ENCODE measurements at places on chromosomes 1 and 21. TPM values are rescaled to one million over a fixed set of nuclear protein-coding genes. Genes with fewer than 3 reads are reported as not detected.

GRCh38 chr1:57232500-57232899 is 191.4 kb downstream of the DAB1 start:
- H3K27ac ChIP-seq = no peak overlapping the region
- no peak for DNase-seq
- H3K27me3 ChIP-seq = no peaks in the 10 kb centered on the region
- H3K4me1 ChIP-seq = no peaks in the 10 kb centered on the region

DNA sequence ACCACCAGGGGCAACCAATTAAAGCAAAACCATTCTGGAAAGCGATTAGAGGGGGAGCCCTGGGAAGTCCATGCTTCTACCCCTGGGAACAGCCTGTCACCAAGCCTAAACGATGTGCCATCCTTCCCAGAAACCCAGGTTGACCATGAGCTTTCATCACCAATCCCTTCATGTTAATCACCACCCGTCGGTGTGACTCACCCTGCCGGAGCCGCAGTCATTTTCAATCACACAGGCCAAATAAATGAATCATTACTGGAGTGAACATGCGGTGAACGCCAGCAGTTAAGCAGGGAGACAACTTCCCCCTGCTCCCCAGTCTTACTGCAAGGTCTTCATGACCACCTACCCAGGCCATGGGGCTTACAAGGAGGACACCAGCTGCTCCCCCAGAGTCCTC is 308.8 kb downstream of the AJAP1 start:
- no peak overlapping the region for H3K4me3 ChIP-seq
- no peak overlapping the region for H3K27ac ChIP-seq
- H3K36me3 ChIP-seq = no peaks in the 10 kb centered on the region
- DNase-seq = no peak
- H3K4me1 ChIP-seq = no peaks in the 10 kb centered on the region

GRCh38 chr1:165169028-165169427 is 187.5 kb downstream of the LMX1A start:
- peaks cover 27% of the 10 kb centered on the region for H3K4me1 ChIP-seq
- no peaks in the 10 kb centered on the region for H3K36me3 ChIP-seq
- no peak overlapping the region for H3K4me3 ChIP-seq
- no peak for DNase-seq
- no peaks in the 10 kb centered on the region for H3K27me3 ChIP-seq
- H3K27ac ChIP-seq = no peak overlapping the region

DNA sequence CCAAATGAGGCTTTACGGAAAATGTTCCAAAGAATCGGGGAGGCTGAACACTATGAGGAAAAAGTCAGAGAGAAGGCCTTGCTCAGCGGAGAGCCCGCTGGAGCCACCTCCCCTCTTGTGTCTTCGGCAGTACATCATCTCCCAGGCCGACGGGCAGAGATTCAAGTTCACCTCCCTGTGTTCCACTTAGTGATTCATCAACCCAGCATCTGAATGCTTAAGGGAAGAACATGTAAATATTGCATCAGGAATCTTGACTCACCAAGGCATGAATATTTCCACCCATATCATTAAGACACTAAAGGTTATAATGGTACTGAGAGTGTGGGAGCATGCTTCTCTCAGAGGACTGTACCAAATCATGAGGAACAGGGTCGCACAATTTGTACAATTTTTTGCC is 172.5 kb downstream of the ST6GALNAC5 start:
- H3K36me3 ChIP-seq = no peaks in the 10 kb centered on the region
- no peak overlapping the region for H3K4me3 ChIP-seq
- H3K4me1 ChIP-seq = no peaks in the 10 kb centered on the region
- H3K27ac ChIP-seq = no peak overlapping the region
- no peaks in the 10 kb centered on the region for H3K27me3 ChIP-seq
- DNase-seq = no peak

GRCh38 chr1:22297999-22298398 is 153.7 kb upstream of the ZBTB40 start:
- H3K36me3 ChIP-seq = no peaks in the 10 kb centered on the region
- no peak for DNase-seq
- no peak overlapping the region for H3K4me3 ChIP-seq
- H3K27me3 ChIP-seq = peaks cover 27% of the 10 kb centered on the region

- H3K4me3 ChIP-seq = no peak overlapping the region
- H3K4me1 ChIP-seq = no peaks in the 10 kb centered on the region
- H3K27me3 ChIP-seq = no peaks in the 10 kb centered on the region
- H3K36me3 ChIP-seq = no peaks in the 10 kb centered on the region
- DNase-seq = no peak
Observed at GRCh38 chr1:65109487-65109886, 38.5 kb upstream of the AK4 start.

DNA sequence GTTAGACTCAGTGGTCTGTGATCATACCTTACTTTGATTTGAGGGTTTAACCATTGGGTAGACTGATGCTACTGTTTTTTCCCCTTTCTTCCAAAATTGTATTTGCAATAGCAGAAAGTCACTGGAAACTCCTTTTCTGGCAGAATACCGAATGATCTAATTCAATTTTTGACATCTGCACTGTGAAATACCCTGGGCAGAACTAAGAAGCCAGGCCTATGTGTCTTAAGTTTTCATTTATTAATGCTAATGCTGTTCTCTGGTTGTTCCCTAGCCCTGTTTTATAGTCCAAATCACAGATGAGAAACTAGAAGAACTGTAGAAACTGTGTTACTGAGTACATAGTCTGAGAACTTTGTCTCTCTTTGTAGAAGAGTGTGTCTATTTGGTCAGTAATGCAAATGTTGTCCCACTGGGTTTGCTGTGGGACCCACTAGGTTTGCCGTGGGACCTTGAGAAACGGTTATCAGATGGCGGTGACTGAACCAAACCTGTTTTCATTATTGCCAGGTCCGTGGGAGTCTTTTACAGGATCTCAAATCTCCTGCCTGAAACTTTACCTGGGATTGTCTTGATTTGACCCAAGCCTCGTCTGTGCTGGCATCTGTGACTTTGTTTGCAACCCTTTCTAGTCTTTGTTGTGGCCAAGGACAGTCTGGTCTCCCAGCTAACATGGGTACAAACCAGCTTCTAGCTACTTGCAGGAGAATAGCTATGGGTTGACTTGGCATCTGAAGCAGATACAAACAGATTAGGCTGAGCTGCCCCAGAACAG is 41.4 kb downstream of the PEX14 start:
- no peaks in the 10 kb centered on the region for H3K27me3 ChIP-seq
- DNase-seq = no peak
- H3K4me1 ChIP-seq = peaks cover 20% of the 10 kb centered on the region
- peak overlapping the region; percentile 64 for H3K27ac ChIP-seq

GRCh38 chr1:48695161-48695560 is 81.5 kb downstream of the BEND5 start:
- H3K36me3 ChIP-seq = no peaks in the 10 kb centered on the region
- no peaks in the 10 kb centered on the region for H3K4me1 ChIP-seq
- DNase-seq = no peak
- H3K27me3 ChIP-seq = no peaks in the 10 kb centered on the region
- no peak overlapping the region for H3K4me3 ChIP-seq

DNA sequence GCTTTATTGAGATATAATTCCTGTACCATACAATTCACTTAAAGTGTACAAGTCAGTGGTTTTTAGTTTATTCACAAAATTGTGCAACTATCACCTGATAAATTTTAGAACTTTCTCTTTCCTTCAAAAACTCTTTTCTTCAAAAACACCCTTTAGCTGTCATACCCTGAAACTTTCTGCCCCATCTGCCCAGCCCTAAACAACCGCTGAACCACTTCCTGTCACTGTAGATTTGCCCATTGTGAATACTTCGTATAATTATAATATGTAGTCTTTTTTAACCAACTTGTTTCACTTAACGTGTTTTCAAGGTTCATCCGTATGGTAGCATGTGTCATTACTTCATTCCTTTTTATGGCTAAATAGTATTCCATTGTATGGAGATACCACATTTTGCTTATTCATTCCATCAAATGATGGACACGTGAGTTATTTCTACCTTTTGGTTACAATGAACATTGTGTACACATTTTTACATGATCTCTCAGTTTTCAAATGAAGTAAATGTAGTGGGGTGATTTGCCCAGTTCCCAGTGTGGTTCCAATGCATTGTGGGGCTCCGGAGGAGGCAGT is 37.9 kb downstream of the WNT4 start:
- H3K36me3 ChIP-seq = no peaks in the 10 kb centered on the region
- H3K4me3 ChIP-seq = no peak overlapping the region
- no peaks in the 10 kb centered on the region for H3K27me3 ChIP-seq
- H3K27ac ChIP-seq = no peak overlapping the region
- DNase-seq = no peak
- H3K4me1 ChIP-seq = peaks cover 6% of the 10 kb centered on the region

GRCh38 chr1:236589531-236589930 is 14.8 kb downstream of the HEATR1 start:
- H3K27me3 ChIP-seq = no peaks in the 10 kb centered on the region
- DNase-seq = no peak
- H3K4me1 ChIP-seq = no peaks in the 10 kb centered on the region

- no peaks in the 10 kb centered on the region for H3K36me3 ChIP-seq
- no peak for DNase-seq
- no peak overlapping the region for H3K27ac ChIP-seq
- no peaks in the 10 kb centered on the region for H3K4me1 ChIP-seq
Observed at GRCh38 chr1:74858136-74858535, 125.2 kb downstream of the TYW3 start.

- H3K27me3 ChIP-seq = no peaks in the 10 kb centered on the region
- H3K4me3 ChIP-seq = no peak overlapping the region
- H3K36me3 ChIP-seq = no peaks in the 10 kb centered on the region
Observed at GRCh38 chr1:69737527-69738185, 169.9 kb downstream of the LRRC7 start.

DNA sequence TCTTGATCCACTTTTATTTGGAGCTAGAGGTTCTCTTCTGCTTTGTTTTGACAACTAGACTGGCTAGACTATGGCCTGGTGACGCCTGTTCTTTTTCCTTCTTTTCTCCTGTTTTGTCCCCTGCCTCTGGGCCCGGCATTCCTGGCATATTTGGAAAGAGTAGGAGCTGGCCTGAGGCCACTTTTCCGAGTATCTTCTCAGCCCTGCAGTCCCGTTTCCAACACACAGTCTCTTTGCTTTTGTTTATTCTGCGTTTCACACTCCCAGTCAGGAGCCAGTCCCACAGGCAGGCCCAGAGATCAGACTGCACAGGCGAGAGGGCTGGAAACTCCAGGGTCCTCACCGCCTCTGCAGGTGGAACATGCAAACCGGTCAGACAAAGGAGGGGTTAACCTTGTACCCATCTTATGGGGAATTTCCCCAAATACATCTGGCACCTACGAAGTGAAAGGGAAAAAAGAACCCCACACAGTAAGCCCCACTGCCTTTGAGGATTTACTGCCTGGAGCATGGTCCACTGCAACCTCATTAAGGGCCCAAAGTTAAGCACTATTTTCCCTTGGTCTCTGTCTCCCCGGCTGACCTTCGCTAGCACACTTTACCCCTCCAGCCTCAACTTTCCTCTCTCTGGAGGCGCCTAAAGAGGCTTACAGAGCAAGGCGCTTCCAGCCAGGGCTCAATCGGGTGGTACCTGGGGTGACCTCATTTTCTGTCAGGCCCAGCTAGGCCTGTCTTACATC is 141.1 kb downstream of the TOMM20 start:
- H3K27ac ChIP-seq = peak overlapping the region; percentile 90
- H3K4me1 ChIP-seq = peaks cover 40% of the 10 kb centered on the region
- H3K4me3 ChIP-seq = no peak overlapping the region
- no peak for DNase-seq
- H3K36me3 ChIP-seq = no peaks in the 10 kb centered on the region

GRCh38 chr1:179031855-179032513 is 6.3 kb downstream of the FAM20B start:
- no peak overlapping the region for H3K27ac ChIP-seq
- H3K4me3 ChIP-seq = no peak overlapping the region
- peaks cover 2% of the 10 kb centered on the region for H3K4me1 ChIP-seq
- no peak for DNase-seq
- no peaks in the 10 kb centered on the region for H3K27me3 ChIP-seq
- no peaks in the 10 kb centered on the region for H3K36me3 ChIP-seq

- peak overlapping the region; percentile 87 for H3K27ac ChIP-seq
- DNase-seq = no peak
- peaks cover 36% of the 10 kb centered on the region for H3K4me1 ChIP-seq
- peaks cover 27% of the 10 kb centered on the region for H3K36me3 ChIP-seq
- no peaks in the 10 kb centered on the region for H3K27me3 ChIP-seq
Observed at GRCh38 chr1:203636291-203636690, 9.7 kb downstream of the ATP2B4 start.

GRCh38 chr1:240527086-240527485 is 84.9 kb downstream of the GREM2 start:
- no peaks in the 10 kb centered on the region for H3K27me3 ChIP-seq
- no peak overlapping the region for H3K4me3 ChIP-seq
- H3K4me1 ChIP-seq = no peaks in the 10 kb centered on the region
- DNase-seq = no peak

DNA sequence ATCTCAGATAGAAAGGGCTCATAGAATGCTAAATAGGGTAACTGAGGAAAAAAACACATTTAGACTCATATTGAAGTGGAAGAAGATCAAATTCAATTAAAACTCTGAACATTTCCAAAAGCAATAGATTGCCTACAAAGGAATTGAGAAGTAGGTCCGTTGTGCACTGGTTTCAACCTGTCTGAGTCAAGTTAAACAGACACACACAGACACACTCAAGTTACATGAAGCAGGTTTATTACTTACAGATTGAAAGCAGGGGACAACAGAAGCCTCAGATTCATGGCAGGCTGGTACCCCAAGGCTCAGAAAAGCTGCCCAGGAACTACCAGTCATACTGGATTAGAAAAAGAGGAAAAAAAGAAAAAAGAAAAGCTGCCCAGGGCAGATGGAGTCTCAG is 20.7 kb upstream of the S100A2 start:
- H3K27me3 ChIP-seq = no peaks in the 10 kb centered on the region
- DNase-seq = no peak
- H3K27ac ChIP-seq = no peak overlapping the region
- no peaks in the 10 kb centered on the region for H3K4me1 ChIP-seq
- no peaks in the 10 kb centered on the region for H3K36me3 ChIP-seq

- H3K4me1 ChIP-seq = peaks cover 45% of the 10 kb centered on the region
- no peaks in the 10 kb centered on the region for H3K36me3 ChIP-seq
- no peak overlapping the region for H3K4me3 ChIP-seq
- no peak overlapping the region for H3K27ac ChIP-seq
Observed at GRCh38 chr1:22807340-22807739, 96.7 kb downstream of the EPHB2 start.

DNA sequence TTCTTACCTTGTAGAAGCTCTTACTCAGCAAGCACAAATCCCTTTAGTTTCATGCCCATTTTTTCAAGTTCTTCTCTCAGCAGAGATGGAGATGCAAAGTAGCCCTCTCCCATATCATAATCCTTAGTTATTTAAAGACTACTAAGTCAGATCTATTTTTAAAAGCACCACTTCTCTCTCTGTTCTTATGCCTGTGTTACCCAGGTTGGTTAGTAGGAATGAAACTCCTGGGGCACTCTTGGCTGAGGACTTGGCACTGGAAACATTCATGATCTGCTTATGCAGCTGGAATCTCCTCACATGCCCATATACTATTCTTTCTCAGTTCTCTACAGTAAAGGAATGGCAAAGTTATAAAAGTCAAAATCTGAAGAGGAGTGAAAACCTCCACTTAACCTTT is 51.9 kb upstream of the PPP2R5A start:
- H3K27ac ChIP-seq = no peak overlapping the region
- no peaks in the 10 kb centered on the region for H3K27me3 ChIP-seq
- H3K4me3 ChIP-seq = no peak overlapping the region
- peaks cover 26% of the 10 kb centered on the region for H3K4me1 ChIP-seq

LIX1L gene
- 12.2 TPM for total RNA-seq

ZNF648 gene
- not detected for total RNA-seq

EEIG2 gene
- total RNA-seq = 3.9 TPM

EFNA4 gene
- 8.1 TPM for total RNA-seq

VANGL2 gene
- 7.9 TPM for total RNA-seq

CITED4 gene
- 12.2 TPM for total RNA-seq

PDPN gene
- 24.2 TPM for total RNA-seq
